Daoy (cell line): ENCODE measurements at places on chromosomes 5 and 9. TPM values are rescaled to one million over a fixed set of nuclear protein-coding genes. Genes with fewer than 3 reads are reported as not detected.

RXRA gene
- 14.1 and 14.9 TPM in 2 replicates for total RNA-seq

DNA sequence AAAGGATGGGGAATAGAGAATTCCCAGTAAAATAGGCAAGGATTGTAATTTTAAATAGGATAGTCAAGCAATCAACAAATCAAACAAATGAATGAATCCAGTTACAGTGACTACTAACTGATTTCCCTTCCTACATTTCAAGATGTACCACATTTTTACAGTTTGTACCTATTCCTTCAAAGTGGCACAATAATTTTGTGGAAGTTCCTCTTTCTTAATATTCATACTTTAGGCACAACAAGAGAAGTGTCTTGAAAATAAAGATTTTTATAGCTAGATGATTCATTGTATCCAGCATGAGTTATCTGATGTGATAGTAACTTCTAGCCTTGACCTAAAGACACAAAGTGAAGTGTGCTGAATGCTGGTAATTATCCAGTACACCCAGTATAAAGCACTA lies 122.2 kb upstream of the ACOT12 start:
- DNase-seq: no peak

- DNase-seq: no peak
Measured at GRCh38 chr9:137705906-137706305, 87.1 kb downstream of the EHMT1 start.

SIMC1 gene
- 9.5 and 12.4 TPM in 2 replicates for total RNA-seq

GRCh38 chr9:121349009-121349408 lies 21.0 kb downstream of the STOM start:
- no peak for DNase-seq

GRCh38 chr5:165086465-165086864 lies 1581.0 kb downstream of the MAT2B start:
- no peak for DNase-seq

DNA sequence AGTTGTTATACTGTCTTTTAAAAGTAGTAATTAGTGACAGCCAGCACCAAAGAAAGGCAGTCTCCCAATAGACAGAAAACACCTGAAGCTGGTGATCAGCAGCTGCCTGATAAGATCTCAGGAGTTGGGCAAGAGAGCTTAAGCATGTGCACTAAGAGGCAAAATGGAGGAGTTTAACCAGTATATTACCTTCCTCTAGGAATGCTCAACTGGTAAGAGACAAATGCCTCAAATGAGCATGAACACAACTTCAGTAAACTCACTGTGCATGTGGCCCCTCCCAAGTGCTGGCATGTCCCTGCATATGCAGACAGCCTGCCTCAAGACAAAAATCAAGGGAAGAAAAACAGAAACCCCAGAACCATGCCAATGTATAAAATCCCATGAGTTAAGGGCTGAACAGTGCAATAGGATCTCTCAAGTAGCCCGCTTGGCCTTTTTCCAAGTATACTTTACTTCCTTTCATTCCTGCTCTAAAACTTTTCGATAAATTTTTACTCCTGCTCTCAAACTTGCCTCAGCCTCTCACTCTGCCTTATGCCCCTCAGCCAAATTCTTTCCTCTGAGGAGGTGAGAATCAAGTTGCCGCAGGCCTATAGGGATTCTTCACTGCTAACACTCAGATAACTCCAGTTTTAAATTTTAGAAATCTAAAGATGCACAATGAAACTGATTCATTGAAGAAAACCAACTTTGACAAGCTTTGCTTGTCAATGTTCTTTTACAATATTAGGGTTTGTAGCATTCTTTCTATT lies 724.8 kb upstream of the RIOK2 start:
- DNase-seq: no peak

HSDL2 gene
- 49.9 and 55.0 TPM in 2 replicates for total RNA-seq

FUT7 gene
- not detected in 2 replicates for total RNA-seq

DNA sequence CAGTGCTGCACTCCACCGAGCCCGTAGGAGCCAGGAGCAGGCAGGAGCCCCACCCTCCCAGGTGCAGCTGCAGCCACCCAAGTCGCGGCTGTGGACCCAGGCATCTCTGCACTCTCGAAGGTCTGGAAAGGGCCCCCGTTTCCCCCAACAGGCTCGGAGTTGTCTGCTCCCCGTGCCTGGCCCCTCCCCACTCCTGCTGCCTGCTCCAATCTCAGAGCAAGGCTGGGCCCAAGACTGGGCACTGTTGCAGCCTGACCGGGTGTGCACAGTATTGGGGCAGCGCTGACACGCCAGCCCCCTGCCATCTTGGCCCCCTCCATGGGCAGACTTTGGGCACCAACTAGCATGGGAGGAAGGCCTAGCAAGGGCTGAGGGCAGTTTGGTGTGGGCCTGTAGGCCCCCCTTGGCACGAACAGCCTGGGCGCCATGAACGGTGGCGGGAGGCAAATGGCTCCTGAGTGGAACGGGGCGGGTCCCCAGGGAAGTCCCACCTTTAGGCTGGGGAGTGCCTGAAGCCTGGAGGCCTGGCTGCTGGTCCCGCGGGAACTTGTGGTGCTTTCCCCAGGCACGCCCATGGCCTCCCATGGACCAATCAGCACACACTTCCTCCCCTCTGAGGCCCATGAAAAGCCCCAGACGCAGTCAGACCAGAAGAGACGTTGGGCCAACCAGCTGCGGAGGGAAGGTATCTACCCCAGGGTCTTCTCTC lies 60.4 kb downstream of the PSAT1 start:
- peak; percentile 10 for DNase-seq

DNA sequence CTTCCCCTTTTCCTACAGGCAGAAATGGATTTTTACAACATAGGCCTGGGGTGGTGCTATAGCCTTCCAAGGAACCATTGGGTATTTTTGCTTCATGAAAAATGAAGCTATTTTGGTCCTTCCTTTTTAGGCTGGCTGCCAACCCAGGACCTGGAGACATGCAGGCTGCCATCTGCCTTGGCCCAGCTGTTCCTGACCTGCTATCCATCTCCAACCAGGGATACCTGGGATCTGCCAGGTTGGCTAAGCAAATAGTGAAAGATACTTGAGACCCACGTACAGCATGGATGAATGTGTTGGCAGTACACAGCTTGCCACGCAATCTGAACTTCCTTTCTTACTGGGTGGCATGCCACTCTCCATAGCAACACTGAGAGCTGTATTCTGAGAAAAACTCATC lies 31.1 kb downstream of the MRPS27 start:
- no peak for DNase-seq

DNA sequence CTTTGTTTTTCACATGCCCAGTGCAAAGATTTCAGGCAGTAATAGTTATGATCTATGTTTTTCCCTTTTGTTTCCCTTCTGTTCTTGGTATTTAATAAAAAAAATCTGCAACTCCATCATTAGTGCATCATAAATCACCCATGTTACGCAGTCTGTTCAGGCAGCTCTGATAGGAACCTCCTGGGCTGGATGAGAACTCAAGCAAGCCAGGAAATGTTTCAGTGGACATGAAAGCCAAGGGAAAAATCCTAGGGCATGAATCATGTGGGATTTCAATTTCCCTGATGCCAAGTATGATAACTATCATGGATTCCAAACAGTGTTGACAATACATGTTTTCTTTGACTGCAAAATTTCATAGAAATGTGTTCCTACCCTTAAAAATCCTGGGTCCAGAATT lies 119.7 kb upstream of the TARS1 start:
- DNase-seq: peak; percentile 52

DNA sequence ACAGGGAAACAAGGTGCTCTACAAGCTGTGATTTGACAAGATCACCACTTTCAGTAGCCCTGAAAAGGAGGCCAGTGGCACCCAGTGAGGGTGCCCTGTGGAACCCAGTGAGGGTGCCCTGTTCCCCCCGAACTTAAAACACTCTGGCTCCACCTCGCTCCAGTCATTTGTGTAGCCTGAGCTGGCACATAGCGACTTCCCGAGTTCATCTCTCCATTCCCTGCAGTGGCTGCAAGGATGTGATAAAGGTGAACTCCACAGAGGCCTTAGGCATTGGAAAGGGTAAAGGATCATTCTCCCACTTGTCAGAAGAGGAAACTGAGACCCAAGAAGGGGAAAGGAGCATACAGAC lies 21.9 kb upstream of the ANXA6 start:
- DNase-seq: no peak

DNA sequence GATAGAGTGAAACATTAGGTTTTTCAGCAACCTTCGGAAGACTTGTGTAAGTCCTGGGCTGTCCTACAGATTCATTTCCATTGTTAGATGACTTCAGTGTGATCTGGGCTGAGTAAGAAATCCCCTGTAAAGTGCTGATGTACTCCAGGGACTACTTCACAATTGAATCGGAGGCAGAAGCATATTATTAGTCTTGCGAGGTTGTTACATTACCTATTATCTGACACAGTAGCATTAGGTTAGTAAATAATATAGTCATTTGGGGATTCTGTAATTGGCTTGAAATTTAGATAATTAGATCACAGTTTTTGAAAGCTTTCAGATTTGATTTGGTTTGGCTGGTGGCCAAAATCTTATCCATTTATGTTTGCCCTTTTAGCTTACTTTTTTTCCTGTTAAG lies 62.4 kb downstream of the DMRT1 start:
- no peak for DNase-seq

DNA sequence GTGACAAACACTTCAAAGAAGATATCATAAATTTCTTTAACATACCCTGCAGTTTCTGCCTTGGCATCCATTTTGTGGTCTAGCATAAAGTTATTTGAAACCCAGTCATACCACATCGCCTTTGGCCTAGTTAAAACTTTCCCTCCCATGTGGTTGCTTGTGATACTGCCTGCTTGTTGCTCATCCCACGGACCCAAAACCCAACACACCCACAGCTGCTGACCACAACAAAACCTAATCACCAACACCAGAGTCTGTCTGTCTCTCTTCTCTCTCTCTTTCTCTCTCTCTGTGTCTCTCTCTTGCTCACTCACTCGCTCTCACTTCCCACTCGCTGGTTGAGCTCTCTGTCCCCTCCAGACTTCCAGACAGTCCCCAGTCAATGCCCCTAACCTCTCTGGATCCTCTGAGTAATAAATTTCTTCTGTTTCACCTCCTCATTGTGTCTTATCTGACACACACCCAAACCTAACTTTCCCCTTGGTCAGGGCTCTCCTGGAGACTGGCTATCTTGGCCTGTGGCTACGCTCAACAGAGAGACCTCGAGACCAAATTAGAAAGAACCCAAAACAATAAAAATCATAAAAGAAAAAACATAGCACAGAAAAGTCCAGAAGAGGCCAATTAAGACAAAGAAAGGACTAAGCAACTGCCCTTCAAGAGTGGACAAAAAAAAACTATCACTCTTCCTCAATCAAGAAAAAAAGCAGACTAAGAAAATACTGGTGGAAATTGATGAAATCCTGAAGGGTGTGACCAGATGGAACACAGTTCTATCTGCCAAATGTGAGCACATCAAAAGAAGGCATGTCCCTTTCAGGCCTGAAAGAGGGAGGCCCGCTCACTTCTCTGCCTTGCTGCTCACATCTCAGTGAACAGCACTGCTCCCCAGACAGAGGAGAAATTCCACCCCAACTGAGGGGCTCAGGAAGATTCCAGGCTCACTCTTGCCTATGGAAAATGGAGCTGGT lies 41.5 kb downstream of the TTLL11 start:
- DNase-seq: peak; percentile 64

DNA sequence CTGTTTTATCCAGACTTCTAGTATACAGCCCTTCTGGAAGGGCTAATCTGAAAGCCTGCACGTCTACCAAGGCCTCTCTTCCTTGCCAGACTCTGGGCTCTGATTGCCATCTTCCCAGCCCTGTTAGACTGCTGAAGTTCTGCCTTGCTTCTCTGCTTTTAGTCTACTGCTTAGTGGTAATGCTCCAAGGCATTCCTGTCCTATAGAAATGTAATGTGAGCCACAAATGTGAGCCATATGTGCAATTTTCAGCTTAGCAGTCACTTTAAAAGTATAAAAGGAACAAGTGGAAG lies 32.1 kb downstream of the WNK2 start:
- DNase-seq: no peak

- no peak for DNase-seq
Measured at GRCh38 chr5:107301999-107302398, 368.7 kb downstream of the EFNA5 start.

- peak; percentile 73 for DNase-seq
Measured at GRCh38 chr5:141349917-141350619, at the start of gene PCDHGB1. Gene PCDHGB1, plus strand, starts transcription at chr5:141350099. Its CDS starts 162 bp downstream, at chr5:141350261.

DNA sequence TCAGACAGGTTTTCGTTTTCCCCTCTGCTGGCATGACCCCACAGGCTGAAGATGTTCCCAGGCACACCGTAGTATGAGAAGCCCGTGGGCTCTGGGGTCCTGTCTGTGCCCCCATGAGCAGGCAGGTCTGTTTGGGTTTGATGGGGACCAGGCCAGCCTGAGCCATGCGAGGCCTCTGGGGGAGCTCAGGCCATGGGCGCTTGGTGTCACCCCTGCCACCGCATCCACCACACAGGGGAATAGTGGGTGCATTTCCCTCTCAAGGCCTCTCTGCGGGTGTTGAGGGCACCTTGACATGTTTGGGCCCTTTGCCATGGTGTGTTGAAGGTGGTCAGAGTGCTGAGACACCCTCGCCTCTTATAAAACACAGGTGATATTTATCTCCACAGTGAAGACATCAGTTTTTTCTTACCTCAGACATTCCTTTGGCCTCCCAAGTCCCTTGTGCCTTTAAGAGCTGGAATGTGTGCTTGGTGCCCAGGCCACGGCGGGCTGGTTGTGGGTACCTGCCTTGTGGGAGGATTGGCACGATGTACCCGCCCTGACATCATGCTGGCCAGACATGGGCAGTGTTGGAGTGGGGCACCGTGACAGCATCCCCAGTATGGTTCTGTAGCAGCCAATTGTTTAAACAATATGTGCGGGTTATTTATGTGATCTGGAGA lies 68.3 kb downstream of the WNK2 start:
- no peak for DNase-seq

DNA sequence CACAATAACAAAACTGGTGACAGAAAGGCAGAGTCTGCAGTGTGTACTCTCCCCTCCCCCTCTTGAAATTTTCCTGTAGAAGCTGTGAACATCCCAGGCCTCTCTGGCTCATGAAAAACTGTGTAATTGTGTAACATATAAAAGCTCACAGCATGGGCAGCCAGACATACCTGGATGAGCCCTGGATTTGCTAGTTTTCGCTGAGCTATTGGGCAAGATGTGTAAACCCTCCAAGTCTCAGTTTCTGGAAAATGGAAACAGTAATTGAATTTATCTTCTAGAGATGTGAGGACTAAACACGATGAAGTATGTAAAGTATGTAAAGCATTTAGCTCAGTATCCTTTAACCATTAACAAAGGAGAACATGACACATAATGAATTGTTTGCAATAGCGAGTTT lies 143.2 kb upstream of the ANKH start:
- no peak for DNase-seq

ERGIC1 gene
- total RNA-seq: 77.2 and 77.4 TPM in 2 replicates

DNA sequence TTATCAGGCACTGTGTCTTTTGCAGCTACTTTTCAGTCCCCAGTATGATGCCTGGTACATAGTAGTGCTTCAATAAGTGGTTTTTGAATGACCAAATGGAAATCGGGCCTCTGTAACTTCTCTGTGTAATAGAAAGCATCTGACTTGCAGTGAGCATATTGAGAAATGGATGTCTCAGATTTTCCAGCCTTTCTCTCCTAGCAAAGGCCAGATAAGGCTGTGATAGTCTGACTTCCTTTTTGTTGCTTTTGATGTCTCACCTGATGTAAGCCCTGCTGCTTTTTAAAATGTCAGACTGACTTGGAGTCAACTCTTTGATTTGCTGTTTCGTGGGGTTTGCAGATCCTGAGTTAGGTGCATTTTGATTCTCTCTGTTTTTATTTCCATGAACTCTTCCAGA lies 590.0 kb upstream of the ZNF608 start:
- DNase-seq: no peak

GRCh38 chr9:88995627-88996026 lies 4.4 kb downstream of the S1PR3 start:
- DNase-seq: no peak

- DNase-seq: peak; percentile 60
Measured at GRCh38 chr5:151123897-151124751, 33.5 kb downstream of the ANXA6 start.

- DNase-seq: no peak
Measured at GRCh38 chr5:87686975-87687374, 274.2 kb upstream of the CCNH start.
